ENCODE measurements at places on chromosomes 11 and 22. TPM values are rescaled to one million over a fixed set of nuclear protein-coding genes. Genes with fewer than 3 reads are reported as not detected.

DNA sequence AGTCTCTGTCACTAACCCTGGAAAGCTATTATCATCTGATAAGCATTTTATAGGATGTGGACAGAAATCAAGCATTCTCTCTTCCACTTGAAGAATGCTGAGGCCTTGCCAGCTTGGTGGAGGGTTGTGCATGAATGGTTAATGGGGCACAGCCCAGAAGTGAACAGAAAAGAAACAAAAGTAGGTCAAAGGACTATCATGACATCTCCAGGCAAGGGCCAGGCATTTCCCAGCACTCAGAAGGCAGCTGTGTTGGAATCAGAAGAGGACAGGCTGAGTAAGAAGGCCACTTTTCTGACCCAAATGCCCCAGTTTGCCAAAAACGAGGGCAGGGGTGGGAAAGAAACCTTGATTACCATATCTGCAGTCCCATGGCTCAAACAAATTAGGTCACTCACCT is 12.4 kb downstream of the TENM4 start:
- DNase-seq: no peak
- H3K4me1 ChIP-seq: no peaks in the 10 kb centered on the region
- no peaks in the 10 kb centered on the region for H3K27me3 ChIP-seq
- H3K4me3 ChIP-seq: no peak overlapping the region

DNA sequence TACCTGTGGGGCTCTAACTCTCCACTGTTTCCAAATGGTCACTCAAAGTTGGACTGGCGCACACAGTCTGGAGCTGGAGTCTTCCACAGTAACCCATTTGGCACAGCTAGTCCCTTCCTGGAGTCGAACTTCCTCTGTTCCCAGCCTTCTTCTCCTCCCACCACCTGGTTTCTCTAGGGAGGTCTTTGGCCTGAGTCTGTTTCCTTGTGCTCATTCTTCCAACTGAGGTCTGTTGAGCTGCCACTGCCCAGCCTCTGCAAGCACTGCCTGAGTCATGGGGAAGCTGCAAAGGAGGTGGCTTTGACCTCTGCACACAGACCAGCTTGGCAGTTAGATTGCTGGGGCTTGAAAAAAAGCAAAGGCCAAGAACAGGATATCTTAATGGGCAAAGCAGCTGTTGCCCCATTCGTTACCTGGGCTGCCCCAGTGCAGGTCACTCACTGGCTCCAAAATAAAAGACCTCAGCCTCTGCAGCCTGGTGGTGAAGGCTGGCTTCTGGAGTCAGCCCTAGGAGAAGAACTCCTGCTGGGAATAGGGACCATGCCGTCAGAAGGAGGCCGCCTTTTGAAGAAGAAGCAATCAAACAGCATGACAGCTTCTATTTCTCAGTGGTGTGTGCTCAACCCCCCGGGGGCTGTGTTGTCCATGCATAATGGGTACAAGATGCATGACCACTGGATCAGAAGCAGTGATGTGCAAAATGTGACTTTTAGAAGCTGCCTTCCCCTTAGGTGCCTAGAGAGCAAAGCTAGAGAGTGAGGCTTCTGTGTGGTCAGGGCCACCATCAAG is 3.0 kb downstream of the ADAMTS15 start:
- H3K4me3 ChIP-seq: no peak overlapping the region
- H3K36me3 ChIP-seq: no peaks in the 10 kb centered on the region
- no peaks in the 10 kb centered on the region for H3K27me3 ChIP-seq
- no peak for DNase-seq

DNA sequence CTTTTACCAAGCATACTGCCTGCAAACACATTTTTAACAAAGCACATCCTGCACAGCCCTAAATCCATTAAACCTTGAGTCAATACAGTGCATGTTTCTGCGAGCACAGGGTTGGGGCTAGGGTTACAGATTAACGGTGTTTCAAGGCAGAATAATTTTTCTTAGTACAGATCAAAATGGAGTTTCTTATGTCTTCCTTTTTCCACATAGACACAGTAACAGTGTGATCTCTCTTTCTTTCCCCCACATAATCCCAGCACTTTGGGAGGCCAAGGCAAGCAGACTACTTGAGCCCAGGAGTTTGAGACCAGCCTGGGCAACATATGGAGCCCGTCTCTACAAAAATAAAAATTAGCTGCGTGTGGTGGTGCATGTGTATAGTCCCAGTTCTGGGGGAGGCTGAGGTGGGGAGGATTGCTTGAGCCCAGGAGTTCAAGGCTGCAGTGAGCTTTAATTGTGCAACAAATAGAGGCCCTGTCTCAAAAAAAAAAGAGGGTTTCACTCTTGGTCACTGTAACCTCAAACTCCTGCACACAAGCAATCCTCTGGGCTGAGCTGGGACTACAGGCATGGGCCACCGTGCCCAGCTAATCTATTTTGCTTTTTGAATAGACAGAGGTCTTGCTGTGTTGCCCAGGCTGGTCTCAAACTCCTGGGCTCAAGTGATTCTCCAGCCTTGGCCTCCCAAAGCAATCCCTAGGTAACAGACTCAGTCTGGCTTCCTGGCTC is 19.7 kb upstream of the SLC3A2 start:
- no peak overlapping the region for H3K4me3 ChIP-seq
- no peak for DNase-seq
- peaks cover 8% of the 10 kb centered on the region for H3K4me1 ChIP-seq
- no peaks in the 10 kb centered on the region for H3K36me3 ChIP-seq

- no peak overlapping the region for H3K4me3 ChIP-seq
- DNase-seq: no peak
Measured at GRCh38 chr22:39175353-39176142, 23.1 kb upstream of the CBX7 start.

DNA sequence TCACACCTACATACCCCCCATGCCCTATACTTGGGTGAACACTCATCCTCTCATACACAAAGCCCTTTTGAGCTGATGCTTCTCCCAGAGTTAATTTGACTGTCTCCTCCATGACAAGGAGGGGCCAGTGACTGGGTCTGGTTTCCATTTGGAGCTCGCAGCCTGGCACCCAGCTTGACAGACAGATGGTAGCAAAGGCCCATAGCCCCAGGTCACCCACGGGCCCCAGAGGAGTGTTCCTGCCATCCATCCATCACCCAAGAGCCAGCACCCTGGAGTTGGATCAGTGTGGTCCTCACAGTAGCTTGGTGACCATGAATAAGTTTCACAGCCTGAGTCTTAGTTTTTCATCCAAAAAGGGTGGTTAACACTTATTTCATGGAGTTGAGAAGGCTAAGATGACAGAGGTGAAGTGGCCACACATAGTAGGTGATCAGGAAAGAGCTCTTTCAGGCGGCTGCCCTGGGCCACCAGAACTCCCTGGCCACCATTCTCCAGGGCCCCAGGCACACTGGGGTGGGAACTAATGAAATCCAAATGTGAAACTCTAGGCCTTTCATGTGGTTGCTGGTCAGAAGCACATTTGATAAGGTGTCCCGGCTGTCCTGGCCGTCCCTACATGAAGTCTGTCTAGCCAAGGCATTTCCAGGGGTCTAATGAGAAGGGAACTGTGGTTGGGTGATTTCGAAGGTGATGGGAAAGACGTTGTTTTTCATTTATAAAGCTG is 42.4 kb downstream of the LIF start:
- H3K36me3 ChIP-seq: no peaks in the 10 kb centered on the region
- H3K27ac ChIP-seq: no peak overlapping the region
- H3K4me1 ChIP-seq: no peaks in the 10 kb centered on the region
- H3K27me3 ChIP-seq: no peaks in the 10 kb centered on the region
- no peak for DNase-seq

DNA sequence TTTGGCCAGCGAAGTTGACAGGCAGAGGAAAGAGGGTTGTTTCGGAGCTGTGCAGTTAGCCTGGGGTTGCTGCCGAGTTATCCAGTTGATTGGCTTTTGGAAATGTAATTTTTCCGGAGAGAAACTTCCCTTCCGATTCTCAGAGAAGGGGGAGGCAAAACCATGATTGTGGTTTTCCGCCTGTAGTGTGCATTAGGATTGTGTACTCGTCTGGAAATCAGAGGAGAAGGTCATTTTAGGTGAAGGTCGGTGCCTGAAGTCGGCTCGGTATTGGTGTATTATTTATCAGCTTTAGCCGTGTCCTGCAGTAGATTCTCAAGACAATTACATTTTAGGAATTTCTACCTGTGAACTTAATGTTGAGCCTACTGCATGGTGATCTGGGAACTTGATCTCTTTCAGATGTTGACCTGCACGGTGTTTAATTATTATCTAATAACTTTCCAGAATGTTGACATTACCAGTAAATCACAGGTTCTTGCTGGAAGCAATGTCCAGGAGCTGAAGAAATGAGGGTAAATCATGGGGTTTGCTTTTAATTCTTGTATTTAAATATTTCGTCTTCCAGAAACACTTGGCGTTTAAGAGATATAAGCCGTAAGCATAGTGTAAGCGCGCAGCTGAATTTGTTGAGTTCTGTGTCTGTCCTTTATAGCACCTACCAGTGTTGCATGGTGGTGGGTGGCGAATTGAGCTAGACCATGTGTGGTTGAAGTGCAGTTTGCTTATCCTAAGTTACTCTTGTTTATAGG is 1.3 kb downstream of the ARHGEF12 start:
- no peaks in the 10 kb centered on the region for H3K36me3 ChIP-seq
- peak overlapping the region; percentile 65 for H3K4me3 ChIP-seq
- no peak overlapping the region for H3K27ac ChIP-seq

DNA sequence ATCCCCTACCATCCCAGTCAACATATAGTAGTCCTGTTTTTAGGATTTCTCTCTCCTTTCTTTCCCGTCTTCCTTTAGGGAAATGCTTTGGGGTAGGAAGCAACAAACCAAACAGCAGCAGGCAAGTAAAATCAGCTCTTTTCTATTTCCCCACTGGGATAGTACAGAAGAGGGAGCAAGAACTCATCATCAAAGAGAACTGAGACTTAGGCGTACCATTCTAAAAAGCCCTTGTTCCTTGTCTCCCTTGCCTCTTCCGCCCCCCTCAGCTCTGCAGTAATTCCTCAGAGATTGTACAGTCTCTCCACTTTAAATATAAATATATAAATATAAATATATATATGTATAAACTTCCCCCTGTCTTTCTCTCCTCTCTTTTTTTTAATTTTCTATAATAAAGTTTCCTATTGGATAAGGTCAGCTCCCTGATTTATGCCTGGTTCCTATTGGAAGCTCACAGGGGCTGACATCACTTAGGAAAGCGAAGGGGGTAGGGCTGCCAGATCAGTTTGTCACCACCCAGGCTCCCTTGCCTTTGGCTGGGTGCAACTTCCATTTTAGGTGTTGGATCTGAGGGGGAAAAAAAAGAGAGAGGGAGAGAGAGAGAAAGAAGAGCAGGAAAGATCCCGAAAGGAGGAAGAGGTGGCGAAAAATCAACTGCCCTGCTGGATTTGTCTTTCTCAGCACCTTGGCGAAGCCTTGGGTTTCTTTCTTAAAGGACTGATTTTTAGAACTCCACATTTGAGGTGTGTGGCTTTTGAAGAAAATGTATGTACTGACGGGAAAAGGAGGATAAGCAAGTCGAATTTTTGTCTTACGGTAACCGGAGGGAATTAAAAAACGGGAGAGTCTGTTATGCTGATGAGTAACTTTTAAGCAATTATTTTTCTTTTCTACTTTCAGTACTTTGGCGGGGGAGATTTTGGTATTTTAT is at the start of gene CTNND1:
CTNND1 (plus strand) TSS at position 502 of the 934 bp plus-strand sequence. CDS start 29,677 bp downstream, outside the sequence.
- no peak for DNase-seq
- peaks cover 11% of the 10 kb centered on the region for H3K4me1 ChIP-seq
- no peak within 1 kb of the TSS for H3K4me3 ChIP-seq
- H3K36me3 ChIP-seq: no peaks in the 10 kb centered on the region

- H3K27ac ChIP-seq: no peak overlapping the region
- DNase-seq: no peak
- no peaks in the 10 kb centered on the region for H3K36me3 ChIP-seq
- H3K27me3 ChIP-seq: no peaks in the 10 kb centered on the region
- H3K4me3 ChIP-seq: no peak overlapping the region
Measured at GRCh38 chr22:49018601-49019000, 809.1 kb downstream of the BRD1 start.

DNA sequence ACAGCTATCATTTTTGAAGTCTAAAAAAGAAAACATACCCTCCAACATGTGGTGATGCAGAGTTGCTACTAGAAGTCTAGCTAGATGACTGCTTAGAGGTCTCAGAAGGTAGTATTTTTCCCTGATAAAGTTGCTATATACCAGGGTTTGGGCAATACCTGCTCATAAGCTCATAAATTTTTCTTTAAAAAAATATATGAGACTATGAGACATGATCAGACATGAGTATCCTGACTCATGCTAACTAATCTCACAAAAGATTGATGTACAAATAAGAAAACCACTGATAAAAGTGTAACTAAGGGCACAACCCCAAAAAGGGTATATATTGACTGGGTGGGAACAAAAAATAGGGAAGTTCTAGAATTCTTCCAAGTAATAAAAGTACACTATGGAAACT is 740.9 kb downstream of the METTL15 start:
- no peaks in the 10 kb centered on the region for H3K36me3 ChIP-seq
- H3K27me3 ChIP-seq: no peaks in the 10 kb centered on the region
- H3K27ac ChIP-seq: no peak overlapping the region
- H3K4me3 ChIP-seq: no peak overlapping the region
- no peaks in the 10 kb centered on the region for H3K4me1 ChIP-seq

DNA sequence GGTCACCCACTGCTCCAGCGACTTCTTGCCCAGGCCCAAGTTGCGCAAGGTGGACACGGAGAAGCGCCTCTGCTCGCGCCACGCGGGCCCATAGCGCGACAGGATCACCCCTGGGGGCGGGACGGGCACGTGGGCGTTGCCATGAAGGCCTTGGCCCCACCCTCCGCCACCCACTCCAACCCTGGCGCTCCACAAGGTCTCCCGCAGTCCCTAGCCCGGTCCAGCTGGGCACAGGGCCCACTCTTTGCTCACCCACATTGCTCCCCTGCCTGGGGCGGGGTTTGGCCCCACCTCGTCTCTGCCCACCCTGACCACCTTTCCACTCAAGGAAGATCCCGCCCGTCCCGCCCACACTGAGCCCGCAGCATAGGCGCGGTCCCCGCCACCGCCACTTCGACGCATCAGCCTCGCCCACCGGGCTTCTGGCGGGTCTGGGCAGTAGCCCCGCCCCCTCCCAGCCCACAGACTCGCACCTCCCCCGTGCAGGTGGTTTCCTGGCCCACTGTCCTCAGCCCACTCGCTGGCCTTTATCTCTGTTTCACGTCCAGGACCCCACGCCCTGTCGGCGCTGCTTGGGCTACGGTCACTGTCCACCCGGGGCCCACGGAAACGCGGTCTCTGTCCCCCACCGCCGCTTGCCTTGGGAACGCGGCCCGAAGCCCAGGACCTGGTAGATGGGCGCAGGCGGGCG is 12.3 kb upstream of the CYP2D6 start:
- H3K27me3 ChIP-seq: no peaks in the 10 kb centered on the region
- no peaks in the 10 kb centered on the region for H3K4me1 ChIP-seq
- H3K36me3 ChIP-seq: no peaks in the 10 kb centered on the region
- H3K27ac ChIP-seq: no peak overlapping the region
- no peak overlapping the region for H3K4me3 ChIP-seq

- no peaks in the 10 kb centered on the region for H3K4me1 ChIP-seq
- no peak for DNase-seq
- no peaks in the 10 kb centered on the region for H3K36me3 ChIP-seq
- no peaks in the 10 kb centered on the region for H3K27me3 ChIP-seq
- H3K27ac ChIP-seq: no peak overlapping the region
- H3K4me3 ChIP-seq: no peak overlapping the region
Measured at GRCh38 chr11:22430141-22430541, 92.0 kb downstream of the SLC17A6 start.

- no peaks in the 10 kb centered on the region for H3K36me3 ChIP-seq
- no peak overlapping the region for H3K4me3 ChIP-seq
- H3K27ac ChIP-seq: no peak overlapping the region
Measured at GRCh38 chr11:27087432-27087831, 46.8 kb downstream of the BBOX1 start.

- H3K36me3 ChIP-seq: no peaks in the 10 kb centered on the region
- H3K27ac ChIP-seq: no peak overlapping the region
- peaks cover 2% of the 10 kb centered on the region for H3K4me1 ChIP-seq
- DNase-seq: no peak
- H3K27me3 ChIP-seq: no peaks in the 10 kb centered on the region
Measured at GRCh38 chr11:86446163-86446923, 71.7 kb downstream of the CCDC81 start.

The CHADL gene
- total RNA-seq: 1.8 TPM

The UBQLNL gene
- total RNA-seq: 0.73 TPM

The THAP7 gene
- total RNA-seq: 25.8 TPM

The PAX6 gene
- not detected for total RNA-seq

The ARHGEF17 gene
- 1.1 TPM for total RNA-seq
